HCEC 1CT (cell line): ENCODE measurements at places on chromosomes 12 and 14.

DNA sequence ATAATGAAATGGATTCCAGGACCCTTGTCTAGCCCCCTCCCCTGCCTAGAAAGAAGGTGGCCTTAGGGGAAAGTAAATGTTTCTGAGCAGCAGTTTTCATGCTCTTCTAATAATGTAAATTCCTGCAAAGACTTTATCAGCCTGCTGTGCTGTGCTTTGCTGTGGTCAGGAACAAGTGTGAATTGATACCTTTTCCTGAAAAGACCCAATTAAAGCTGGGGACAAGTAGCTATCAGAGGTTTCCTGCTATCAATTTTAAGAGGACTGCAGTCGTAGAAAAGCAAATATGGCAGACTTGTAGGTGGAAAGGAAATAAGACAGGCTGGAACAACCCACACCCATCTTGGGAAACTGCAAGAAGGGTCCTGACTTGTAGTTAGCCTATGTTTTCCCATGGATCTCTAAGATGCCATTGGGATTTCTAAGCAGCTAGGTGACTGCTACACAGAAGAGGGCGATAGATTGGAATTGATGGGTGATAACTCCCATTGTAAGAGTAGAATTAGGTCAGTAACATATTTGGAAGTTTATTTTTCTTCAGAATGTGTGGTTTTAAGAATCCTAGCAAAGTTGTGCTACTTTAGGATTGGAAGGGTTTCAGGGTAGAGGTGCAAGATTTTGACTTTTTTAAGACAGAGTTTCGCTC is 3.1 kb downstream of the DYNLL1 start:
- DNase-seq, result no peak

DNA sequence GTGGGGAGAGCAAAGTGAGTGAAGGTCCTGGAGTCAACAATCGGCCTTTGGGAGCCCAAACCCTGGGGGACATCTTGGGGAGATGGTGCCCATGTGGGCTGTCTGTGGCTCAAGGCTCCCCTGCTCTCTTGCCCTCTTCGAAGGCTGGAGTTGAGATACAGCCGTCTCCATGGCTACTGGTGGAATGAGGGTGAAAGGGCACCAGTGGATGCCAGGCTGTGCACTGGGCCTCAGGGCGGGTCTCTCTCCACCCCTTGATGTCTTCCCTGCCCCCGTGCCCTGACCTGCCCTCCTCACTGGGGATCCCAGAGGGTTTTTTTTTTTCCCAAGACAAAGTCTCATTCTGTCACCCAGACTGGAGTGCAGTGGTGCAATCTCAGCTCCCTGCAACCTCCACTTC is 2.0 kb upstream of the ANKRD9 start:
- no peak for DNase-seq

GRCh38 chr12:109961612-109962011 is 34.6 kb downstream of the GIT2 start:
- DNase-seq, result no peak

GRCh38 chr12:94674835-94675234 is 24.5 kb upstream of the TMCC3 start:
- no peak for DNase-seq

GRCh38 chr14:67650151-67650550 is 24.3 kb downstream of the VTI1B start:
- DNase-seq, result no peak

GRCh38 chr14:32727832-32728231 is 210.8 kb upstream of the NPAS3 start:
- DNase-seq, result no peak

DNA sequence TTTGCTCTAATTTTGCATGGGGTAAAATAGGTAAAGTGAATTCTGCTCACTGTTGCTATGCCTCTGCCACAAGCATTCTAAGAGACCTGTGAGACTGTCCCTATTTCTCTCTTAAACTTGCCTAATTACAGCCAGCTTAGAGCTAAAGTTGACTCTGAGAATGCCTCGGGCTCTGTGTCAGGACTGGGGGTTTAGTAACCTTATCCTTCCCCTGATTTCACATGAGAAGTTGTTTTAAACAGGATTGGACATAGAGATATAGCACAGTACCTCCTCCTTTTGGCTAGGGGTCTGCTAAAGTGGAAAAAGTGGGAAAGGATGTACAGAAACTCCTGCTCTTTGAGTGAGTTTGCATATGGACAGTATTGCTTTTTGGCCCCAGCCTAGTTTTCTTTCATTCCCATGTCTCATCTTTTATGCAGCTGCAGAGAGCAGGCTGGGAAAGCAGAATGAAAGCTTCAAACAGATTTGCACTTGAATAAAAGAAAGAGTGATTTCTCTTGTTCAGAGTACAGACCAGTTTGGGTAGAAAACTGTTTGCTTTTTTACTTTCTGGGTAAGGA is 122.0 kb downstream of the RAD51B start:
- peak; percentile 18 for DNase-seq

- peak; percentile 69 for DNase-seq
Observed at GRCh38 chr14:37150414-37150813, 22.0 kb downstream of the SLC25A21 start.

DNA sequence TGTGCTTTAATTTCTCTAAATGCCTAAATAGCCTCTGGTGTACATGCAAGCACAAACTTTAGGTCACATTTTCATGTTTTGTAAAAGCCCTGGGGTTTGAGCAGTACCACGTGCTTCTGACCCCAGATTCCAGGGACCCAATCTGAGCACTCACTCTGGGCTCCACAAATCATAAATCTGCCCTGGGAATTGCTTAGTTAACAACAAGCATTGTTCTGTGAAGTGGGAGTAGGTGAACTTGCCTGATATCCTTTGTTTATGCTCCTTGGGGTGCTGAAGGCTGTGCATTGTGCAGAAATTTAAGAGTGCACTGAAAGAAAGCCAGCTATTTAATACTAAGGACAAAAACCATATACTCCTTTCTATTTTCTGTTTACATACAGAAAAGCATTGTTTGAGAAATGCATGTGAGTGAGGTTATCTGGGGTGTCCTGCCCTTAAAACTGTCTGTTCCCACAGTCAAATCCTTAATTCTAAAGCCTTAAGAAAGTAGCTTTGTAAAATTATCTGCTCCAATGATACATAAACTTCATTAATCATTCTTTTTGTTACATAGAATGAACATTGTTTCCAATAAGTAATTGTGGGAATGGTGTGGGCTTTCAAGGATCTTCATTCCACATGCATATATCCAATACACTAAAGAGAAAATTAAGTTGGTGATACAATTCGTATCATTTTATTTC is 258.6 kb upstream of the NPAS3 start:
- no peak for DNase-seq

DNA sequence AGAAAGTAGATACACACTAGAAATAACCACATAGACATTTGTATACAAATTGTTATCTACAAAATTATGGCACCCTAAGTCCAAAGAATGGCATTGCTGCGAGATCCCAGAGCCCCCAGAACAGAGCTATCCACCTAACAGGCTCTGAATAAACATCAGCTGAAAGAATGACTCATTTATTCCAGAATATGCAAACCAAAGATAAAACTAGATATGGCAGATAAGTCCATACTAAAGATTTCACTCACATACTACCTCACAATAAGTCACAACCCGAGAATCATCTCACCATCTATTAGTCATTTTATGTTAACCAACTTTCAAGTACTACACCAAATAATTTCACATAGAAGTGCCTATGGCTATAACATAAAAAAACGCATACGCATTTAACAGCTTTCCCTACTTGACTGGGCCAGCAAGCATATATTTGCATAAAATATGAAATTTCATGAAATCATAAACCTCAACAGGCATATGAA is 5.6 kb downstream of the CNIH1 start:
- peak; percentile 77 for DNase-seq

GRCh38 chr12:132633398-132633797 is 14.8 kb downstream of the P2RX2 start:
- no peak for DNase-seq

- no peak for DNase-seq
Observed at GRCh38 chr12:65707051-65707450, 117.2 kb upstream of the HMGA2 start.

GRCh38 chr12:120814903-120815429 is 89.2 kb downstream of the SPPL3 start:
- DNase-seq, result no peak

GRCh38 chr14:72024043-72024407 is 91.8 kb downstream of the RGS6 start:
- DNase-seq, result peak; percentile 17

- DNase-seq, result peak; percentile 81
Observed at GRCh38 chr14:62645649-62646048, 399.6 kb downstream of the KCNH5 start.

GRCh38 chr14:76880449-76880848 is 54.2 kb downstream of the LRRC74A start:
- DNase-seq, result no peak

- DNase-seq, result no peak
Observed at GRCh38 chr14:106875503-106875902, 1349.1 kb downstream of the TMEM121 start.

DNA sequence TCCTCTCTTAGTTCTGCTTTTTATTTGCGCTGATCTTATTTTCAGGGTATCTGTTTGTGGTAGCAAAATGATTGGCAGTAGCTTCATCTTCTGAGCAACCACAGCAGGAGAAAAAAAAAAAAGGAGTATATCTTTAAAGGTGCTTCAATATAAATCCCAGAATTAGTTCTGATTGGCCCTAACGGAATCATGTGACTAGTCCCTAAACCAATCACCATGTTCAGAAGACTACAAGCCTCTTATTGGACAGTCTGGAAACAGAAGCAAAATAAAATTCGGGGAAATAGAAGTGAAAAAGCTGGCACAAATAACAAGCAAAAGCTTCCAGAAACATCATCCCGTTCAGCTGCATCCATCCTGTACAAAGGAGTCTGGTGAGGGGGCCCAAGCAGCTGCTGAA is 49.9 kb upstream of the PTPRO start:
- DNase-seq, result no peak

GRCh38 chr12:106251631-106252455 is 4.0 kb upstream of the CKAP4 start:
- DNase-seq, result peak; percentile 5

DNA sequence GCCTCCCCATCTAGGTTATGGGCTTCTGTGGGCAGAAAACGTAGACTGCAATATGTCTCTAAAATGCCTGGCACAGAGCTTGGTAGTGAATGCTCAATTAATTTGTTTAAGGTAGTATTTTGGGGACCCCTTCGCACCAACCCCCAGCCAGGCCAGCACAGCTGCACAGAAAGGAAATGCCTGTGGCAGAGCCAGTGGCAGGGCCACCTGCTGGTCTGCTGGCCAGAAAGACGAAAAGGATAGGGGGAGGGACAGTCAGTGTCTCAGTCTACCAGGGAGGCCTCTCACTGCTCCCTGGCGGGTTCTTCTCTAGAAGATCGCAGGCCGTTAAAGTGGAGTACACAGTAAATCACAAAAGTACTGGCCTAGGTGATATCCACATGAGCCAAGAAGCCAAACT is 3.5 kb downstream of the RAB15 start:
- no peak for DNase-seq

- DNase-seq, result peak; percentile 69
Observed at GRCh38 chr12:65613692-65614091, 210.6 kb upstream of the HMGA2 start.

DNA sequence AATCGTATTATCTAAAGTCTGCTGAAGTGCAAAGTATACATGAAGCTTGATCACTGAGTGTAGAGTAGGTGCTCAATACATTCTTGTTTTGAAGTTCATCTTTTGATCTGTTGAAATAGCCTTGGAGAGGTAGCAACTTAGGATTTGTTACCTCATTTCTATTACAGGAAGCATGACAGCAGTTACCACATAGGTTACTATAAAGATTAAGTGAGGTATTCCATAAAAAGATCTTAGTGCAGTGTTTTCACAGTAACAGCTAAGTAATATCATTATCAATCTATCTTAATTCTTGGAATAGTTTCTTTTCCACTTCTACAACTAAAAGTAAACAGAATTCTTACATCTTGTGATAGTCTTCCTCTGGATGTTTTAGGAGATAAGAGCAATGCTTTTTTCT is 50.9 kb downstream of the BTBD7 start:
- no peak for DNase-seq

DNA sequence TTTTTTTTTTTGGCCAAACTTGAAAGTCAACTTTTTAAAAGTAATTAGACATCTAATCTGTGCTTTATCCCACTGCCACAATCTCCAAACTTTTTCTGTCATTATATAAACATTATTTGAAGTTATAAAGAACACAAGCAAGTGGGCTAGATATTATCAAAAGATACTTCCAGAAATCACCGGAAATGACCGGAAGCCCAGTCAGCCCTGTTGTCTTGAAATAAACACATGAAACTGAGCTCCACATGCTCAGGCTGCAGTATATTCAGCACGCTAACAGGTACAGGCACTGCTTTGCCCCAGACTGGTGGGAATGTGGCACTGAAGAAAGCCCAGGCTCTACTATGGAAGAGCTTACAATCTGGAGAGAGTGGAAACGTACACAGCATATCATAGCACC is 158.9 kb upstream of the PLEKHG7 start:
- no peak for DNase-seq

DNA sequence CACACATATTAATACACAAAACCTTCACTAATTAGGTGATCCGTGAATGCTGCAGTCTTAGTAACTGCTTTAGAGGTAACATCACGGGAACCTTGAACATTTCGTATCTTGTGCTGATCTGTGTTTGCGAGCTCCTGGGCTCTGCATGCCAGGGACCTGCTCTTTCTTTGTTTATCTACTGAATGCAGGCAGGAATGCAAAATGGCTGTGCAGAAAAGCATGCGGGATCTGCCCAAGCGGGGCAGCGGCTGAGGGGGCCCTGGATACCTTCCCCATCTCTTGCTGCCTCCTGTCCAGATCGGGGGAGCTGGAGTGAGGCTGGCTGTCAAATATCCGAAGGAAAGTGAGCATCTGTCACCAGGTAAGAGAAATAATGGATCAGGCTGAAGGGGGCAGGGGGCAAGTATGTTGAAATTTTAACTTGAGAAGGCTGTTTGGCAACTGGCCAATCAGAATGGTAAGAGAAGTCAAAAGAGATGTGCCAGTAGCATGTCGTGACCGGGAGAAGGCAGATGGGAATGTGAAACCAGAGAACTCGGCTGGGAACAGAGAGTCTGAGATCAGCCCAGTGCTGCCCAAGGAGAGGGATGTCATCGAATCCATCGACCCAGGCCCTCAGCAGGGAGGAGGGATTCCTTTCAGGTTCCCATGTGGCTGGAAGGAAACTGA is 191.4 kb downstream of the TTC7B start:
- DNase-seq, result no peak

DNA sequence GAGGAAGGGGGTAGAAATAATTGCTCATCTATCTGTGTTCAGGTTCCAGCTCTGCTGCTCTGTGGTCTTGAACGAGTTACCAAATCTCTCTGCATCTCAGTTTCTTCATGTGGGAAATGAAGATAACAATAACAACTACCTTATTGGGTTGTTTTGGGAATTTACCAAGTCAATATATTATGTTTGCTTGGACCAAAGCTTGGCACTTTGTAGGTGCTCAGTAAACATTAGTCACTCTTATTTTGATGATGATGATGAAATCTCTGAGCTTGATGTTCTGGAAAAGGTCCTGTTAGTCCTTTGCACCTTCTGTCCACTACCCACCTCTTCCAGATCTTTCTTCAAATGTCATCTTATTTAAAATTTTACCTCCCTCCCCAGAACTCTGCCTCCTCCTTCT is 15.9 kb downstream of the RPH3A start:
- DNase-seq, result no peak

- DNase-seq, result no peak
Observed at GRCh38 chr14:98711453-98711852, 560.5 kb downstream of the BCL11B start.
